Caudate nucleus (tissue), 63 donors: ENCODE measurements at places on chromosomes 1 and 21.
A peak's percentile ranks its signal among the peaks of the same experiment; 100 is the strongest.

- DNase-seq = no peak
Measured at GRCh38 chr1:245822996-245823395, 668.2 kb downstream of the KIF26B start.

GRCh38 chr21:42746593-42747275 is 93.3 kb downstream of the PDE9A start:
- no peak for DNase-seq

- no peak for DNase-seq
Measured at GRCh38 chr1:162072740-162073139, 3.2 kb downstream of the NOS1AP start.

DNA sequence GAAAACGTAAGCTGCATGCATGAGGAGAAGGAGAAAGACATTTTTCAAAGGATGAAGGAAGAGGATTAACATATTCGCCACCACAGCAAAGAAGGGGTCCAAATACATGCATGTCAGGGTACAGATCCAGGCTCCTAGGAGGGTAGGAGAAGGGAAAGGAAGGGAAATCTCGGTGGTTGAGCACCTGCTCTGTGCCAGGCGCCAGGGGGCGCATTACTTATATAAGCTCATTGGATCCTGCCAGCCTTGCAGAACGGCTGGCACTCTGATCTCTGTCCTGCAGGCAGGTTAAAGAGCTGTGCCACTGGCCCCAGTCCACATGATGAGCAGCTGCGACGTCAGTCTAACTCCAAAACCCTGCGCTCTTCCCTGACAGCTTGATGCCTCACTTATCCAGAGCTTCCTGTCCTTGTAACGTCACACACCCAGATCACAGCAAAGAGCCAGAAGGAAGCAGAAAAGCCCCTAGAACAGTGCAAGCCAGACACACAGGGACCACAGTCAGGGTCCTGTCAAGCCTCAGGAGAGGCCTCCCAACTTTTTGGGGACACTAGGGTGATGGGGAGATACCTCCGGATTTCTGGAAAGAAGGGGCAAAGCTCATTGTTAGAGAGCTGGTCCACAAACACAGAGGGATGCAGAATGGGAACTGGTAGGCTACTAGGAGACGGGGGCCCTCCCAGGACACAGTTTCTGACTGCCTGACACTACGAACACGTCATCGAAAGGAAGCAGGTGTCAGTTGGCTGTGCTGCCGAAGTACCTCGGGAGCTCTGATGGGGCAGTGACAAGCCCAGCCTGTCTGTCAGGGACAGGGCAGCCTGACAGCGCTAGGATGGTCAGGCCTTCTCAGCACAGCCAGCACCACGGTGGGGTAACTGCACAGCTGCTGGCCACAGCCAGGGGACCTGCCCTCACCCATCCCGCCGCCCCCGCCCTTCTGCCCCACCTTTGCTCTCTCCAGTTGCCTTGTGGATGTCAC is 99.1 kb downstream of the BEND5 start:
- DNase-seq = peak; percentile 53

DNA sequence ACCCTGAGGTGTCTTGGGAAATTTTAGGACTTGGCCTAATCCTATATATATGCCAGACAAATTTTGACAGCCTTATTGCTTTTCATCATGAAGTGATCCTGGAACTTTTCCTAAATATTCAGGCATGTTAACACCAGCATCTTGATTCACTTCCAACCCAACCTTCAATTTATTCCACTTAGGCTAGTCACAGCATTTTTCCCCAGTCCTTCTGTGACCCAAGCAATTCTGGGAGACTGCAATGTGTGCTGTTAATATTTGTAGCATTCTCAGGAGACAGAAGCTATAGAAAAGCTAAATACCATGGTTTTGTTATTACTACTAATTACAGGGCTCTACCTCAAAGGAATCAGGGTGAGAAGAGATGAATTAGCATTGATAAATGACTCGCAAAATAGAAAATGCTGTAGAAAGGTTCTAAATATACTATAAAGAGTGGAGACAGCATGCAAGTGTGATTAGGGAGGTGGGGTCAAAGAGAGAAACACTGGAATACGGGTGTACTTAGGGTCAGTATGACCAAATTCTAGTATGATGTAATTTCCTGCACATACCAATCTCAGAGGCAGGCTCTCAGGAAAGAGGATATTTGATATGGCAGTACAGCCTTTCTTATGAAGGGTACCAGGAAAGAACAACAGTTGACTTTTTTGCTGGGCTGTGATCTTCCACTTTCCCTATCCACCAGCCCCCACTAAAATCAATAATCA is 29.1 kb downstream of the PRRX1 start:
- DNase-seq = no peak

DNA sequence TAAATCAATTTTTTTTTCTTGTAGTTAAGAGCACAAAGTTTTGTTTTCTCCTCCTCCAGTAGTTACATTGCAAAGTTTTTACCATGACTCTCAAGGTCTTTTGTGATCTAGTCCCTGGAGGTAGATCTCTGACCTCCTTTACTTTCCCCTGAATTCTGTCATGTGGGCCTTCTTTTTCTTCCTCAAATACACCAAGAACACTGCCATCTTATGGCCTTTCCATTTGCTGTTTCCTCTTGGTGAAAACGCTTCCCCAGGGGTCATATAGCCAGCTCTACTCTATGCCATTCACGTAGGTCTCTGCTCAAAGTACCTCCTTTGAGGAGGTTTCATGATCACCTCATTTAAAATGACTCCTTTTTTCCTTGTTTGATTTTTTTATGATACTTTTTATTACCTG is 2.7 kb downstream of the DDX20 start:
- no peak for DNase-seq

- no peak for DNase-seq
Measured at GRCh38 chr1:67713057-67713846, 28.3 kb downstream of the GADD45A start.

DNA sequence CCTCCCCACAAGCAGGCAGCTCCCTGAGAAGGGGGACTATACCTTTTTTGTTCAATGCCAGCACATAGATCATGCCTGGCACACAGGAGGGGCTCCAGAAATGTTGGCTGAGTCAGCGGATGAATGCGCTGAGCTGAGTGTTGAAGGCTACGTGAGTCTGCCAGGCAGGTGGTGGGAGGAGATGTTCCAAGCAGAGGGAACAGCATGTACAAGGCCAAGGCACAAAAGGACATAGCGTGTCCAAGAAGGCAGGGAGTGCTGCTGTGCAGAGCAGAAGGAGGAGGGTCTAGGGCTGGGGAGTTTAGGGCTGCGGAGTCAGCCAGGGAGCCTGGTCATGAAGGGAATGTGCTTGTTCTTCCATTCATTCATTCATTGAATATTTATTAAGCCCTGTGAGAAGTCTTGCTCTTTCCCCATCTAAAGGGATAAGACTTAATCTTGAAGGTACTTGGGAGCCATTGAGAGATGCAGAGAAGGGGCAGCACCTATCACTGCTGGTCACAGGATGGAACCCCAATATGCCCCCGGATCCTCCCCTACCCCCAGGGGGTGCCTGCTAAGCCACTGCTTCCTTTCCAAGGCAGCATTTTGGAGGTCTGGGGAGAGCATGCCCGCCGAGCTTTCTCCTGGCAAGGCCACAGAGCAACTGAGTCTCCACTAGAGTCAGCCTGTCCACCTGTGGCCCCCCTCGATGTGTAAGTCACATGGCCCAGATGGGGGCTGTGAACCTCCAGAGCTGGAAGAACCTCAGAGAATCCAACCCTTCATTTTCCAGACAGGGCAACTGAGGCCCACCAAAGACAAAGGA is 31.2 kb upstream of the LAPTM5 start:
- peak; percentile 43 for DNase-seq

DNA sequence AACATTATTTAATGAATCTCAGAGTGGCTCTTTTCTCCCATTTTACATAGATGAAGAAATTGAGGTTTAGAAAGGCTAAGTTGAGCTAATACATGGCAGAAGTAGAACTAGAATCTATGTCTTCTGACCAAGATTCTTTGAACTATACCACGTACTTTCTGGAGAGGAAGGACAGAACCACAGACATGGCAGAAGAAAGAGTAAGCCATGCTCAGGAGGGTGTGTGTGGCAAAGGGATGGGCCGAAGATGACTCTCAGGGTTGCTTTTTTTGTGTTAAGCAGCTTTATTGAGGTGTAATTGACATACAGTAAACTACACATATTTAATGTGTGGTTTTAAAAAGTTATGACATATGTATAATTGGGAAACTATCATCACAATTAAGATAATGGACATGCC is 69.5 kb downstream of the PEX14 start:
- no peak for DNase-seq

- DNase-seq = peak; percentile 62
Measured at GRCh38 chr21:45074818-45075595, 627 bp downstream of the ADARB1 start.

DNA sequence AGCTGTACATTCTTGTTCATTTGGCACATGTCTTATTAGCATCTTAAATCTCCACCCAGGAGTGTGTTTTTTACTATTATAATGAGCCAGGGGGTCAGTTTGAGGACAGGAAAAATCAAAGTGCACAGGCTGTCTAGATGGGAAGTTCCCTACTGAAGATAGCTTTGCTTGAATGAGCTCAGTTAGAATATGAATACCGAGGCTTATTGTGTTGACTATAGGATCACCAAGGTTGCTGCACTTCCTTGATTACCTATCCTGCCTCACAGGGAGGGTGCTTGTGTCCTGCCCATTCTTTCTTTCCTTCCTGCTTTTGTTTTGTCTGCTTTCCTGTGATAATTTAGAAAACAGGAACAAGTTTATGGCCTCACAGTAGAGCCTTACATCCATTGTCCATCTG is 16.3 kb downstream of the PHGDH start:
- DNase-seq = no peak

- DNase-seq = peak; percentile 73
Measured at GRCh38 chr1:233543338-233544255, 70.3 kb upstream of the KCNK1 start.

- no peak for DNase-seq
Measured at GRCh38 chr21:41630249-41630648, 122.3 kb upstream of the TMPRSS2 start.

DNA sequence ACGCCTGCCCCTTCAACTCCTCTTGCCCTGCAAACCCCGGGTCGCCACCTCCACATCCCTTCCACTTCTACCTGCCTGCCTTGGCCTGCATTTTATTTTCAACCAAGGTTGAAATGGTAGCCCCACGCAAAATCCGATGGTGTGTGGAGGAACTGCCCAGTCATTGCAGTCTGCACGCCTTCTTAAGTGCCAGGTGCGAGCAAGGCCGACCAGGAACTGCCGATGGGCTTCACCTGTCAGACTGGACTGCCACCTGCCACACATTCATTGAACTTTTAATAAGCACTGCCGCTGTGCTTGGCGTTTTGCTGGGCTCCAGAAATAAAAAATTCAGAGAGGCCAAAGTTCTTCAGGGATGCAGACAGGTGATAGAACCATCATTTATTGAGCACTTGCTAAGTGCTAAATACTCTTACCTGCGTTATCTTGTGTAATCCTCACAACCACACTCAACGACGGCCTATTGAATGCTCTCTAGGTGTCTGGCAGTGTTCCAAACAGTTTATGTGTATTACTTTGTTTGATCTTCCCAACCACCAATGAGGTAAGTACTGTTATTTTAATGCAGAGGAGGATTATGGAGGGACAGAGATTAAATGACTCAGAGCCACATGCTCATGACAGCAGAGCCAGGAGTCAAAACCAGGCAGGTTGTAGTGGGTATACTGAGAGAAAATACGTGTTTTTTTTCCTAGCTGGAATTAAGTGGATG is 36.2 kb downstream of the CACHD1 start:
- no peak for DNase-seq

- no peak for DNase-seq
Measured at GRCh38 chr1:246319083-246319714, 187.9 kb downstream of the SMYD3 start.

DNA sequence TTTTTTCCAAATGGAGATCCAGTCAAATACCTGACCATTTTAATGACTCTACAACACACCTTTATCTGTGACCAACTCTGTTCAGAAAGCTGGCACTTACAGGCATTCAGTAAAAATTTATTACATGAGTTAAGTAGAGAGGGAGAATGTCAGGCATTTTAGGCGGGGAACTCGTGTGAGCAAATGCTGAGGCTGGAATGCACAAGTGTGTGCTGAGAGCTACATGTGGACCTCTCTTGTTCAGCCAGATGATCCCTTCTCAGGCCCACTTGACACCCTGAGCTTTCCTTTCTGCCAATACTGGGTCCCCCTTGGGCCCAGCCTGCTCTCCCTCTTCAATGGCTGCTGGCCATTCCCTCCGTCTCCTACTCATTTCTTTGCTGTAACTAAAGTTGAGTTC is 11.7 kb downstream of the PPIH start:
- no peak for DNase-seq

DNA sequence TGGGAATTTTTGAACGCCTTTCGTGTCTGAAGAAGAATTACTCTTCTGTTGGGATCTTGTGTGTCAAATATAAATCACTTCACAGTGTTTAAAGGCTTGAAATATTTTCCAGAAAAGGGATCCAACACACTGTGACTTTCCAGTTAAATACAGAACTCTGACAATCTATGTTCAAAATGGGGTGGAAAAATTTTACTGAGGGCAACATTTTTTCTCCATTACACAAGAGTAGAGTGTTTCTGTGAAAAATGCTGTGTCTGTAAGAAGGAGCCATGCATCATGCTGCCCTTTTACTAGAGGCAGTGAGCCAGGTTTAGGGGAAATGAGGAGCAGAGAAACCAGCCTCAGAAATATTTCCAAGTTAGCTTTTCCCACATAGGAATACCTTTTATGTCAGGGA is 86.5 kb downstream of the VPS13D start:
- DNase-seq = no peak

GRCh38 chr1:1223321-1223720 is 8.5 kb downstream of the SDF4 start:
- no peak for DNase-seq

- DNase-seq = no peak
Measured at GRCh38 chr1:202160377-202160940, at the start of gene PTPN7. Gene PTPN7 (minus strand): TSS chr1:202160602. CDS start chr1:202159402, 1,200 bp downstream.

- no peak for DNase-seq
Measured at GRCh38 chr1:233244183-233244582, 51.3 kb downstream of the PCNX2 start.

DNA sequence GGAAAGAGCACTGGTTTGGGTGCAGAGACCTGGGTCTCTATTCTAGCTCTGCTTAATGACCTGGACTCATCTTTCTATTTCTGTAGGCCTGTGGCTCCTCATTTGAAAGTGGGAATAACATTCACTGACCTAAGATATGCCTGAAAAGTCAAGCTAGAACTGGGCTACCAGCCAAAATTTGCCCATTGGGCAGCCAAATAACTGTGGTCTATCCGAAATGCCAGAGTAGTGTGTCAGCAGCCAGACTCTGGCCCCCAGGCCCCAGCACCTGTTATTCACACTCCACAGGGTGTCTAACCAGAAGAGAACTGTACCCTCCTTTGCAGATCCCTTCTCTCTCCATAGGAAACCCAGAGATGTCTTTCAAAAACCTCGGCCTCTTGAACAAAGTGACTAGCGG is 12.6 kb downstream of the DAB1 start:
- DNase-seq = no peak

DNA sequence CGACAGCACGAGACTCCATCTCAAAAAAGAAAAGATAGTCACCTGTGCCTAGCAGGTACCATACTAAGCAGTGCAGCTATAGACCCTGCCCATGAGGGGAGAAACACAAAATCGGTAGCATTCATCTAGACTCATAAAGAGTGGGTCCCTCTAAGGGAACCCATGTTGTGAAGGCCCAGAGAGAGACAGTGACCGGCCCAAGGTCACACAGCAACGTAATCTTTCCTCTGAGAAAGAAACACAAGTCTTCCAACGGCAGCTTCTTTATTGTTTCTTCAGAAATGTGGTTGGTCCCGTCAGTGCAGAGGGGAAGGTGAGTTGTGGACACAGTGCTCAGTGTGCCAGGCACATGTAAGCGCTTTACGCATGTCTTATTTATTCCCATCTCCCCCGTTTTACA is 198.6 kb upstream of the TMEM51 start:
- DNase-seq = no peak

- no peak for DNase-seq
Measured at GRCh38 chr1:246794048-246794827, 70.0 kb downstream of the SCCPDH start.

GRCh38 chr1:9239622-9240401 is 5.2 kb downstream of the H6PD start:
- peak; percentile 28 for DNase-seq
